ENCODE measurements at places on chromosomes 2 and 18.

DNA sequence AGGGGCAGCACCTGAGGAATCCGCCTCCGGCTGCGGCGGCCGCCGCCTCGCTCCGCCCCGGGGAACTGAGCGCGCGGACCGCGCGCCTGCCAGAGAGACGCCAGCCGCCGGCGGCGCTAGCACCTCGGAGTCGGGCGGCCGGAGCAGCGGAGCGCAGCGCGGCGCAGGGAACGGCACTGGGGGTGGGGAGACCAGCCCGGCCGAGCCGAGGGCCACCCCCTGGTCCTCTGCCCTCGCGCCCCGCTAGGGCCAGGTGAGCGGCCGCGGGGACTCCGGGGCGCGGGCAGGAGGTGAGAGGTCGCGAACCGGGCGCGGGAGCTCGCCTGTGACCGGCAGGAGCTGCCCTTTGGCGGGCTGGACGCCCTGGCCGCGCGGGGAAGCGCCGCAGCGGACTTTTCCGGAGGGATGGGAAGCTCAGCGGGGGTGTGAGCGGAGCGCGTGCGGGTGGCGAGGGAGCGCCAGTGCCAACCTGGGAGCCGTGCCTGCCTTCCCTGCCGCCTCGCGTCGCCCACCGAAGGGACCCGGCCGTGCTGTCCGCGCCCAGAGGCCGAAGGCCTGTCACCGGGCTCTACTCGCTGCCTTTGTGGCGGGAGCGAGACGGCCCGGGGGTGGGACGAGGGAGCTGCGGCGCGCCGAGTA lies at the start of gene GREB1L:
Gene GREB1L (plus strand): TSS at position 92 of the 639 bp plus-strand sequence. CDS start 141,287 bp downstream, outside the sequence.
- DNase-seq: peak; percentile 60

DNA sequence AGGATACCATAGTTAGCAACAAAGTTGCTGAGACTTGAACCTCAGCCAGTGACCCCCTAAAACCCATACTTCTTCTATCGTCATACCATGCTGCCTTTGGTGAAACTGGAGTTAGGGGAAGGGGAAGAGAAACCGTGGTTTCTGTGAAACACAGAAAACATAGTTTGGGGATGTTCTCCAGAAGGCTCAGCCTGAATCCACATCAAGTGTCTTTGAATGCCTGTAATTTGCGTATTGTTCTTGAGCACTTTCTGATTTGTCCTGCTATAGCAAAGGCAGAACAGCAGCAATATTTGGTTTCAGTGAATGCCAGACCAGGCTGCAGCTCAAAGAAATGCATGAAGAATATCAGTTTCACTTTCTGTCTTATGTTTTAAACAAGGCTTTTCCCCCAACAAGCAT lies 258.7 kb downstream of the TTC32 start:
- peak; percentile 50 for DNase-seq

- DNase-seq: peak; percentile 28
Measured at GRCh38 chr2:122191331-122191730, 435.9 kb downstream of the TSN start.

DNA sequence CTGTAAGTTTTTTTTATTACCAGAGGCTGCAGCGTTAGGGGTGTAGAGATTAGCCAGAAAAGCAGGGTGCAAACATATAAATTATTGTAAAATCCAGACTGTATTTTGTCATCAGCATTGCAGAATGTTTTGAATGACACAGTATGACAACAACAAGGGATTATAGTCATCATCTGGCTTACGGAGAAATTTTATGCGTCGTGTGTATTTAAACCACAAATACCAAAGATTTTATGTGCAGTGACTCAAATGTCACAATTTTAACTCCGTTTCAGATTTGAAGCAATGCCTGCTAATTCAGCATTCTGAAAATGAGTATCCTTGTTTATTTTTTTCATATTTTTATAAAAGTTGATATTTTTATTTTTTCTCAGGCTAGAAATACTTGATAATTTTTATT lies 19.4 kb upstream of the TMX3 start:
- DNase-seq: no peak

GRCh38 chr2:138112536-138112935 lies 148.3 kb downstream of the HNMT start:
- no peak for DNase-seq

- DNase-seq: no peak
Measured at GRCh38 chr2:134470561-134471168, 216.8 kb downstream of the MGAT5 start.

- DNase-seq: peak; percentile 26
Measured at GRCh38 chr18:73043211-73043610, 175.4 kb upstream of the NETO1 start.

DNA sequence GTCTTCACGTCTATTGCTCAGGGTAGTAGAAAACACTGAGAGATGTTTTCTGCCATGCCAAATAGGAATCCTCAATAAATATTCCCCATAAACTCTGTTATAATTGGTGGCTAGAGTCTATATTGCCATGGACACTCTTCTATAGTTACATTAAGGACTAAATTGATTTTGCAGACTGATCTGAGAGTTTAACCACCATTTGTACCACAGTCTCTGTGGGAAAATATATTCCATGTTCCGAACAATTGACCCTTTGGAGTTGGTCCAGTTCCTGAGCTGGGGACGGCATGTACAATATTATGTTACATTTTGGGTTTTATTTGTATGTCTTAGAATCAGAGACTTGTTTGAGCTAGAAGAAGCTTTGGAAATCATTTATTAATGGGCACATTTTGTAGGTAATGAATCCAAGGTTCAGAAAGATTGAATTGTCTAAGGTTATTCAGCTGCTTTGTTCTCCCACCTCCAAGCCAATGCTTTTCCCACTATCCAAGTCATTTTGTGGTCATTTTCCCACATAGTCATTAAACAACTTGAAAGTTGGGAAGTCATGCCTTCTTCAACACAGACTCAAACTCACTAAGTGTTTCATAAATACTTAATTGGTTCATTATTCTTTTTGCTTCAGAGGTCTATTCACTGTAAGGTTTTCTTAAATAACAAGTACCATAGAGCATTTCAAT lies 5.1 kb upstream of the PPP1CB start:
- no peak for DNase-seq

DNA sequence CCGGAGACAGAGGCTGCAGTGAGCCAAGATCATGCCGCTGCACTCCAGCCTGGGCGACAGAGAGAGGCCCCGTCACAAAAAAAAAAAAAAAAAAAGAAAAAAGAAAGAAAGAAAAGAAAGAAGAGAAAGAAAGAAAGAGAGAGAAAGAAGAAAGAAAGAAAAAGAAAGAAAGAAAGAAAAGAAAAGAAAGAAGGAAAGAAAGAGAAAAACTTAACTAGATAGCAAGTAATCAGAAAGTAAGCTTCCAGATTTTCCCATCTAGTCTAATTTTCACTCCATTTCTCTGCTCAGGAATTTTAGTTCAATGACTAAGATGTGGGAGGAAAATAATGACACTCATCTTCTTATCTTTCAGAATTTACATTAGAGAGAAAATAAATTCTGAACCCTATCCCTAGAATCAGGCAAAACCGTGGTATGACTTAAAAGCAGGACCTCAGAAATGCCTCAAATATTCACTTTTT lies 2.4 kb downstream of the GFPT1 start:
- no peak for DNase-seq

- DNase-seq: no peak
Measured at GRCh38 chr18:46630160-46630559, 26.9 kb downstream of the LOXHD1 start.

- no peak for DNase-seq
Measured at GRCh38 chr2:26185304-26185928, 12.5 kb downstream of the GAREM2 start.

Data from Ammon's horn (tissue), 1 donor.